ENCODE measurements at places on chromosomes 6 and 20.

DNA sequence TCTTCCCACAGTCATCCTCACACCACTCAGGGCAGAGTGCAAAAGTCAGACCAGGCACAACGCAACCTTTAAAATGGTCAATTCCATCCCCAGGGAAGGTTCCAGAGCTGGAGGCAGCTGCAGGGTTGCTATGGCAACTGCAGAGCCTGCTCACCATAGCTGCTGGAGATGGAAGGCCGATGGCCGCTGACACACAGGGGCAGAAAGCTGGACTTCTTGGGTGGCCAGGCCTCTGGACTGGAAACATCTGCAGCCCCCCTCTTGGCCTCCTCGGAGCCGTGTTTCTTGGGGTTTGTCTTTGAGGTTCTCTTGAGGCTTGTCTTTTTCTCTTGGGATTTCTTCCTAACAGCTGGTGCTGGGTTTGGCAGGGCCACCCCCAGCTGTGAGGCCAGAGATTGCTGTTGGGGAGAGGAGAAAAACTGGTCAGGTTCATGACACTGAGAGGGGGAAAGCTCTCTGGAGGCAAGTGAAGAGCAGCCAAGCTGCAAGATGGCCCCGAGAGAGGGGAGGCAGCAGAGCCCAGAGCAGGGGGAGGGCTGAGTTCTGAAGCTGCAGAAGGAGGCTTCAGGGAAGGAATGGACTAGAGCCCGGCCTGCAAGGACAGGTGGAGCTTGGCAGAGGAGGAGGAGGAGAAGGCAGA lies 10.2 kb downstream of the BNIP5 start:
- no peak for DNase-seq

DNA sequence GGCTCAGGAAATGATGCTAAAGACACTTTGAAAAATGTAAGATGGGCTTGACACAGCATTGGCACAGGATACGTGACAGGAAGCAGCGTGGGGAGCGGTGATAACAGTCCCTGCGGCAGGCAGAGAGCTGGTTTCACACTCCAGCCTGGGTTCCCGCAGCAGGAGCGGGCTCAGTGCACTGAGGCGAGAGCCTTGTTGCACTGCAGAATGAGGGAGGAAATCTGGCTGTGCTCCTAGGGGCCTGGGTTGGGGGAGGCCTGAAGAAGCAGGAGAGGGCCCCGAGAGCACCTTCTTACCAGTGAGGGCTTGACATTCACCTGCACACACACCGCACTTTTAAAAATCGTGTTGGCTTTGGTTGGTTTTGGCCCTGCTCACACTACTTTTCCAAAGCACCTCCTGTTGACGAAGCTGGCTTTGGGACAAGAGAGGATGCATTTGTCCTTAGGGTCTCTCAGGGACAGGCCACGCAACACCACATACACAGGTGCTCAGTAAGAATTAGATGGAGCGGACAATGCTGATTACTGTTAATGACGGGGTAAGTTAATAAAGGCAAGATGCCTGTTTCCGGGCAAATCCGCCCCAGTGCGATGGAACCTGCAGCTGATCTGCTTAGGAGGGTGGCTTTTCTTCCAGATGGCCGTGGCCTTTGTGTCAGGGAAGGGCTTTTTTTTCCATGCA lies 49.4 kb upstream of the ARMC2 start:
- peak; percentile 34 for DNase-seq

DNA sequence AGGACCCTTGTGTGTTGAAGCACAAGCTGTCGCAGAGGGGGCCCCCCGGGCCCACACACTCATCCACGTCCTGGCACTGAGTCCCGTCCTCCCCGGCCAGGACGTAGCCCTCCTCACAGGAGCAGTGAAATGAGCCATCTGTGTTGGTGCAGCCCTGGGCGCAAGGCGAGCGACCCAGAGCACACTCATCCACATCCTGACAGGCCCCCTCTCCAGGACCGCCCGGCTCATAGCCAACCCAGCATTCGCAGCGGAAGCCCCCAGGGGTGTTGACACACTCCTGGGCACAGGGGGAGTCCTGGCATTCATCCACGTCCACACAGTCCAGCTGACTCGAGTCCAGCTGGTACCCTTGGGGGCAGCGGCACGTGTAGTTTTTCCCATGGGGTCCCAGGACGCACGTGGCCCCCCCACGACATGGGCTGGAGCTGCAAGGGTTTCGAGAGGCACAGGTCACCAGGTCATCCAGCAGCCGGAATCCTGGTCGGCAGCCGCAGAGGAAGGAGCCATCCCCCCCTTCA lies 1.2 kb downstream of the CD93 start:
- no peak for DNase-seq

DNA sequence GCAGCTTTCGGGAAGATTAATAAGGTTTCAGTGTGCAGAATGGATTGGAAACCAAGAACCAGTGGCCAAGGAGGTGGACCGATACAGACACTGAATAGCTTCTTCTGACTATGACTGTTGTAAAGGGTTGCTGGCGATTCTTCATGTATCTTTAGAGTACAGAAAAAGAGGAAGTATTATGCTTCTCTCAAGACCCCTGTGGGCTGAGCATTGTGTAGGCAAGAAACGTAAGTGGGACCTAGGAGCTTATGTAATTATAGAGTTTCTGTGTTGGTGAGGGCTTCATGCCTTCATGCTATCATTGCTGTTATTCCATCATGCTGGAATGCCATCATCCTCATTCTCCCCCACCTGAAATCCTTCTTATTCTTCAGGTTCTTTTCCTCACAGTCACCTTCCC lies 105.4 kb upstream of the AKIRIN2 start:
- DNase-seq: no peak

GRCh38 chr6:26556263-26557070 lies 18.3 kb downstream of the HMGN4 start:
- peak; percentile 46 for DNase-seq

- no peak for DNase-seq
Observed at GRCh38 chr6:144265390-144265789, 19.7 kb upstream of the UTRN start.

GRCh38 chr6:10383331-10384090 lies 31.4 kb downstream of the TFAP2A start:
- no peak for DNase-seq

GRCh38 chr6:4889701-4890100 lies 113.5 kb downstream of the CDYL start:
- no peak for DNase-seq

DNA sequence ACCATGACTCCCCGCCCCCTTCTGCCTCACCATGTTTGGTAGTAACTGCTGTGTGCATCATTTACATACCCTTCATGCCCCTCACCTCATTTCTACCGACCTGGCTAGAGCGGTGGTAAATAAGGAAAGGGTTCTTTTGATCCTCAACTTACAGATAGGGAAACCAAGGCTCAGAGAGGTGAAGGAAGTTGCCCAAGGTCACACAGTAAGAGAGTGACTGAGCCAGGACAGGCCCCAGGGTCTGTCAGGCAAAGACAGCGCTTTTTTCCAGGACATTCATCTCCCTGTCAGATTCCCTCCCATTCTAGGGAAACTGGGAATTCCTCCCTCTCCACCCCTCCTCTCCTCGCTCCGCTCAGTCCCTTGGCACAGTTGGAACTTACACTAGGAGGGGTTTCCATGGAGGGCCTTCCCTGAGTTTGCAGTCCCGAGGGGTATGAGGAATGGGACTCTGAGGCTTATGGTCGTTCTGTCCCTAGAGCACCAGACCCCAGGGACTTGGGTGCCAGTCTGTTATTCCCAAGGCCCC lies 2.0 kb downstream of the VSTM2L start:
- no peak for DNase-seq

- DNase-seq: no peak
Observed at GRCh38 chr6:1678201-1678600, 68.5 kb downstream of the FOXC1 start.

- DNase-seq: no peak
Observed at GRCh38 chr6:25008707-25009392, 73.1 kb upstream of the RIPOR2 start.

GRCh38 chr6:1986454-1987243 lies 258.8 kb downstream of the GMDS start:
- DNase-seq: no peak

DNA sequence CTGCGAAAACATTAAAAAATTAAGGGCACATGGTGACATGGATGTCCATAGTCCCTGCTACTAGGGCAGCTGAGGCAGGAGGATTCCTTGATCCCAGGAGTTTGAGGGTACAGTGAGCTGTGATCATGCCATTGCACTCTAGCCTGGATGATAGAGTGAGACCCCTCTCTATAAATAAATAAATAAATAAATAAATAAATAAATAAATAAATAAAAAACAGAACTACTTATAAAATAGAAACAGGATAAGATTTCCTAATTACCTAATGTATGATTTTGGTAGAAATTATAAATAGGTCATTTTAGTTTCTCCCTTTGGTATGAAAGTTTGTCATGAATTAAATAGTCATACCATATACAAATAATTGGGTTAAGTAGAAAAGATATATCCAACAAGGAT lies 916.2 kb downstream of the GRIK2 start:
- no peak for DNase-seq

DNA sequence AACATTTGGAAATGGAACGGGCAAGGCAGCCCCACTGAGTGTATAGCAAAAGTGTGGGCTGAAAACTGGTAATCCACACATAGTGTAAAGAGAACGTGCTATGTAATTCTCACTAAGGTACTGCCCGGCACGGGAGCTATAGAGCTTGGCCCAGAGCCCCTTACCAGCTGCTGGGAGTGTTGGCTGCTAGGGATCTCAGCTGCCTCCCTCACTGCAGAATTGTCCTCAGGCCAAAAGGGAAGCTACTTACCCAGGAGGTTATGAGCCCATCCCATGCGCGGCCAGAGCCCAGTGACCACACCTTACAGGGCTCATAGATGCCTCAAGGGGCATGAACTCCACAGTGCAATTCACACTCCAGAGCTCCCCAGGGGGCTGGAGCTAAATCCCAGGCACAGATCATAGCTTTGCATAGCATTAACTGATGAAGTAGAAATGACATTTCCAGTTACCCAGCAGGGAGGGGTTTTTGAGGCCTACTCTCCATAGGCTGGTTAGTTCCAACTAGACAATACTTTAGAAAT lies 56.8 kb downstream of the LINC00237 start:
- no peak for DNase-seq

DNA sequence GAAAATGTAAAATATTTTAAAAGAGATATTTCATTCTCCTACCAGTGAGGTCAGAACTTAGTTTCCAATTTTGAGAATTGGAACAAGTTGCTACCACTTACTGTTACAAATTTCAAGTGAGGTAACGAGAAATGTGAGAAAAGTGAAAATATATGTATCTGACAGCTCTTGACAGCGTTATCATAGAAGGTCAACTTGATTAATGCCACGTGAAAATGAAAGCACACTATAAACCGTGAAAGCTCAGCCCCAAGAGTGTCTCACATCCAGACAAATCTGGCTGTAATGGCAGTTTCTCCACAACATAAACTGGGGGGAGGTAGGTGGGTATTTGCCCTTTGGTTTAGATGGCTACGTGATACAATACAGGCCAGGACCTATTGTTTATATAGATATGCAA lies 13.9 kb downstream of the HDGFL1 start:
- DNase-seq: no peak

GRCh38 chr20:47679462-47679861 lies 105.8 kb downstream of the SULF2 start:
- no peak for DNase-seq

- DNase-seq: no peak
Observed at GRCh38 chr6:131954775-131955107, 3.6 kb upstream of the CCN2 start.

DNA sequence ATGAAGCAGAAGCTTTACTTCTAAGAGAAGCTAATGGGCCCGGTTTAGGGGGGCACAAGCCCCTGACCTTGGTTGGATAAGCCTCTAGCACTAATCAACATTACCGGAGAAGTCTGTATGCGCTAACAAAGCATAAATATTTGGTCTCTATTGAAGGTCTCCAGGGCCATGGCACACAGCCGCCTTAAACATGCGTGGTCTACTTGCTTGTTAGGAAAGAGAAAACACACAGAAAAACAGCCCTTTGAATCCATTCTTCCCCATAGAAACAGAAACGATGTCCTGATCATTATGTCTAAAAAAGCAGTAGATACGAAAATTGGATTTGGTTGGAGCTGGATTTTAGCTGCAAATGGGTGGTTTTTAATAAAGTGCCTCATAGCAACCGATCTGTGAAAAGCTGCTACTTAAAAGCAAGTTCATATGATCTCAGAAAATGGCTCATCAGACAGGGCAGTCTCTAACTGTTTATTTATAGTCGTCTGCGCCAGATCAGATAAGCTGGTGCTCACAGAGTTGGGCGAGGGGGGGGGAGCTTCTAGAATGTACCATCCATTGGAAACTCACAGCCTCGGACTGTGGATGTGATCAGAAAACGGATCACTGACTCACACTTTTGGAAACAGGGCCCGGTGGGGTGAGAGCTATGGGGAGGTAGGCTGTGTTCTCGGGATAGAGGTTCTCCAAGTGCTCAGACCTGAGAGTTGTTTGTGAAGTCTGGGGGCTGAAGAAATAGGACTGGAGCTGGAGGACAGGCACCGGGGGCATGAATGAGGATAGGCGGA lies 35.3 kb upstream of the APCDD1L start:
- DNase-seq: no peak

DNA sequence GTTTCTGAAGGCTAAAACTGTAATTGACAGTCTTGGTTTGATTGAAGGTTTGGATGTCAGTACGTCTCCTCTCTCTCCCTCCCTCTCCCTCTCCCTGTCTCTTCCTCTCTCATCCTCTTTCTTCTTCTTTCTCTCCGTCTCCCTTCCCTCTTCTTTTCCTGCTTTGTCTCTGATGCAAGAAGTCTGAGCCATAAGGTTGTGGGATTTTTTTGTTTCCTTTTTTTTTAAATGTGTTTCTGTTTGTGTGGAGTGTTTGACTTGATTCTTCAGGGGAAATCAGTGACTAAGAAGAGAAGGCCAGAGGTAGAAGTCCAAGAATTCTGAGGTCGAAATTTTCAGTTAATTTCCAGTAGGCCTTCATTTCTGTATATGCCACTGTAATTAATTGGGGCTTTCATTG lies 111.9 kb downstream of the FOXO3 start:
- DNase-seq: no peak

GRCh38 chr6:44104481-44105021 lies 22.7 kb downstream of the MRPL14 start:
- no peak for DNase-seq

GRCh38 chr6:43630980-43631619 lies 2.0 kb upstream of the GTPBP2 start:
- DNase-seq: no peak

DNA sequence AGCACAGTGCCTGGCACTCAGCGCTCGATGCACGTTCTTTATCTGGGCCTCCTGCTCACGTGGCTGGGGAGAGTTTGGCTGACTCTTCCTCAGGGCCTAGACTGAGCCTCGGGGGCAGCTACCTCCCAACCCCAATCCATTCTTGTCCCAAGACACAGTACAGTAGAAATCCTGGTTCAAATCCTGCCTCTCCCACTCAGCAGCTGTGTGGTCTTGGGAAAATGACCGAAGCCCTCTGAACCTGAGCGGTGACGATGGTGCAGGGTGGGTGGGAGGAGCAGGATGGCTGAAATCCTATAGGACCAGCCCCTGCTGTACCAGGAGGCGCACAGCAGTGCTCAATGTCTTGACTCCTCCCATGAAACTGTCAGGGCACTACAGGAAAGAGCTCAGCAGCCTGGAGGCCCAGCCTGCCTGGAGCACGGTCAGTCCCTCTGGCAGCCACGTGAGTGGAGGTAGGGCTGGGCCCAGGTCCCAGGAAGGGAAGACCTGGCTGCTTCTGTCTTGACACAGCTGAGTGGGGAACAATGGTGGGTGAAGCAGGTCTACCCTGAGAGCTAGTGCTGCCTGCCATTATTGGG lies 31.5 kb downstream of the PDRG1 start:
- no peak for DNase-seq

GRCh38 chr6:161395716-161396231 lies 121.9 kb upstream of the AGPAT4 start:
- DNase-seq: no peak

- no peak for DNase-seq
Observed at GRCh38 chr6:107538856-107539387, 49.0 kb downstream of the SOBP start.
